ENCODE measurements at places on chromosomes 16 and 17. TPM values are rescaled to one million over a fixed set of nuclear protein-coding genes. Genes with fewer than 3 reads are reported as not detected.

GRCh38 chr16:84284154-84284722, 10.4 kb upstream of the WFDC1 start:
- DNase-seq: peak; percentile 54

GRCh38 chr16:12646490-12647274, 157.0 kb downstream of the CPPED1 start:
- no peak for DNase-seq

DNA sequence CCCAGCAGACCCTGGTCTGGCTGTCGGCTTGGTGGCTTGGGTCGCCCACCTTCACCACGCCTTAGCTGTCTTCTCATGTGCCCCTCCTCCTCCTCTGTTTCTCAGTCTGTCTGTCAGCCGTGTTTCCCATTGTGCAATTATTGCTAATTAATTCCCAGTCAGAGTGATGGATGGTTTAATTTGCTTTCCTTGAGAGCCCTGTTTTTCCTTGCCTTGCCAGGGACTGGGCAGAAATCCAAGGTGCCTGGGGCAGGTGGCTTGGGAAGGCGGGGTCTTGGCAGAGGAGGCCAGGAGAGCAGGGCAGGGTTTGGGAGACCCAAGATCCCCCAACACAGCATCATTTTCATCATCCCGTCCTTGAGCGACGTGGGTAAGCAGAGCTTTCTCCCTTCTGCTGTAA, 21.3 kb downstream of the NECAB2 start:
- no peak for DNase-seq

DNA sequence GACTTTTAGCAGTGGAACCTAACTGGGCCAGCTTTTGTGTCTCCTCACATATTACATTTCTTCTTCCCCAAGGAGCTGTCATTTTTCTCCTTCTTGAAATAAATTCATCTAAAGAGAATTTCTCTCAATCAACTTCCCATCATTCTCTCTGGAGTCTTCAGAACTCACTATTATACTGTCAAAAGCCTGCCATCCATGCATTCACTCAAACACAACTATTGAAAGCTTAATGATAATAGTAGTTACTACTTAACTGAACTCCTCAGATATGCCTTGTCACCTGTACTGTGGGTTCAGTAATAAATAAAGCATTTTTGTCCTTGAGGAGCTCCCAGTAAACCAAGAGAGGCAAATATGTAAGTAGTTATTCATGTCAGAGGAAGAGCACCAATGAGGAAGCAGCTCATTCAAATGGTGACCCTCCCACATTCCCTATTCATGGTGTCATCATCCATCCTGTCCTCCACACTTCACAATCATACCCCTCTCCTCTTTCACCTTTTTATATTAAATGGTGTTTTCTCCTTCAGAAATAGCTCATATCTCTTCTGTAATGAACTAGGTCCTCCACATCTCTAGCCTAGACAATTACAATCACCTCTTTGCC, 162.6 kb downstream of the CA10 start:
- DNase-seq: no peak

DNA sequence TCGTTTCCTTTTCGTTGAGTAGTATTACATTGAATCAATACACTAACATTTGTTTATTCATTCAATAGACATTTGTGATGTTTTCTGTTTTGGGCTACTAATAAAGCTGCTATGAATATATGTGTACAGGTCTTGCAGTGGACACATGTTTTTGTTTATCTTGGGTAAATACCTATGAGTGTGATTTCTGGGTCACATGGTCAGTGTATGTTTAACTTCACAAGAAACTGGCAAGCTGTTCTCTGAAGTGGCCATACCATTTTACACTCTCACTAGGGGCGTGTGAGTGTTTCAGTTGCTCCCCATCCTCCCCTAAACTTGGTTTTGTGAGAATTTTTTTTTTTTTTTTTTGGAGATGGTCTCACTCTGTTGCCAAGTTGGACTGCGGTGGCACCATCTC, 35.0 kb downstream of the PKD1L3 start:
- no peak for DNase-seq

- no peak for DNase-seq
Measured at GRCh38 chr16:86011532-86011931, 112.6 kb downstream of the IRF8 start.

GRCh38 chr17:74822335-74822938, 37.2 kb downstream of the GRIN2C start:
- DNase-seq: no peak

DNA sequence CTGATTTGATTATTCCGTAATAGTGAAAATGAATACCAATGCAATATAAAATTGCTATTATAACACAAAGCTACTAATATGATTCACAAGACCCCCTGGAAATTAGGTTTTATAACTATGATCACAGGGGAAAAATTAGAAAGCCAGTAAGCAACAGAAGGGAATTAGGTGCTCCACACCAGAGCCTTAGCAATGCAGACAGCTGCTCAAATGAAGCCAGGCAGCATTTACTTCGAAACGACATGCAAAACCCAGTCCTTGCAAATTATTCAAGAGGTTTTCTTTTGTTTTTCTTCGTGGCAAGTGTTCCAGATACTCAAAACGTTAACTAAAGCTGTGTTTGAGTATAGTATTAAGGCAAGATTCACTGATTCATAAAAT, 47.9 kb downstream of the TOX3 start:
- DNase-seq: no peak

DNA sequence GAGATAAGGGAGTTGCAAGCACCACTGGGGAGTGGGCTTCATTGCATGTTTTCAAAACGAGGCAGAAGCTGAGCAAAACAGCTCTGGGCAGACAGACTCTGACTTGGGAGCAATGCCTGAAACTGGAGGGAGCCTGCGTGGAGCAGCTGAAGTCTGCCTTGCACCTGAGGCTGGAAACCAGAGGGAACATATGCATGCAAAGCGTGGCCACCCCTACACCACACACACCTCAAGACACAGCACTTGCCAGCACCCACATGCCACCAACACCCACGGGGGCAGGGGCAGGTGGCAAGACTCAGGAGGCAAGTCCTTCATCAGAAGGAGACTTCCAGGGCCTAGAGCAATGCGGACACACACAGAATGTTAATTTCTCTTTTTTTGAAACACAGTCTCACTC, 45.8 kb downstream of the COTL1 start:
- DNase-seq: no peak

DNA sequence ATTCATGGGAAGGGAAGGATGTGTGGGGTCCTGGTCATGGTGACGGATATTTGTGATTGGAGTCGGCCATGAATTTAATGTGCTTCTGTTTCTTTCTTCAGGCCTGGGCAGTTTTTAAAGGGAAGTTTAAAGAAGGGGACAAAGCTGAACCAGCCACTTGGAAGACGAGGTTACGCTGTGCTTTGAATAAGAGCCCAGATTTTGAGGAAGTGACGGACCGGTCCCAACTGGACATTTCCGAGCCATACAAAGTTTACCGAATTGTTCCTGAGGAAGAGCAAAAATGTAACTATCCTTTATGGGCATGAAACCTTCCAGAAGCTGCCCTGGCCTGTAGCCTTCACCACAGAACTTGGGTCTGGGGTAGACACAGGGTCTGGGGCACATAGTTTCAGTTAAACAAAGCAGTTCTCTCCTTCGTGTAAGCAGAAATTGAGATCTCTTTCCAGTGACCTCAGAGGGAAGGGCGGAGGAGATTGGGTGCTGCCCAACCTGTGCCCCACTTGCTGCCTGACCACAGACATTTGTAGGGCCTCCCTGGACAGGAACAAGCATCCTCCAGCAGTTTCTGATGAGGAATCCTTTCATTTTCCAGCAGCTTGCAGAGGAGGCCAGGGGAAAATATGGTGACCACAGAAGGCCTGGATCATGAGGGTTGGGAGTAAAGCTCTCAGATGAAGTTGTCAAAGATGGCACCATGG, 10.1 kb downstream of the IRF8 start:
- DNase-seq: no peak

- DNase-seq: no peak
Measured at GRCh38 chr16:66026211-66026610, 340.3 kb upstream of the CDH5 start.

- no peak for DNase-seq
Measured at GRCh38 chr17:18356624-18357023, 6.7 kb downstream of the SHMT1 start.

GRCh38 chr16:10356870-10357842, 28.7 kb upstream of the ATF7IP2 start:
- DNase-seq: peak; percentile 53

- no peak for DNase-seq
Measured at GRCh38 chr17:77592106-77592865, 366.2 kb upstream of the TNRC6C start.

GRCh38 chr16:89369266-89369895, 121.0 kb downstream of the ANKRD11 start:
- no peak for DNase-seq

DNA sequence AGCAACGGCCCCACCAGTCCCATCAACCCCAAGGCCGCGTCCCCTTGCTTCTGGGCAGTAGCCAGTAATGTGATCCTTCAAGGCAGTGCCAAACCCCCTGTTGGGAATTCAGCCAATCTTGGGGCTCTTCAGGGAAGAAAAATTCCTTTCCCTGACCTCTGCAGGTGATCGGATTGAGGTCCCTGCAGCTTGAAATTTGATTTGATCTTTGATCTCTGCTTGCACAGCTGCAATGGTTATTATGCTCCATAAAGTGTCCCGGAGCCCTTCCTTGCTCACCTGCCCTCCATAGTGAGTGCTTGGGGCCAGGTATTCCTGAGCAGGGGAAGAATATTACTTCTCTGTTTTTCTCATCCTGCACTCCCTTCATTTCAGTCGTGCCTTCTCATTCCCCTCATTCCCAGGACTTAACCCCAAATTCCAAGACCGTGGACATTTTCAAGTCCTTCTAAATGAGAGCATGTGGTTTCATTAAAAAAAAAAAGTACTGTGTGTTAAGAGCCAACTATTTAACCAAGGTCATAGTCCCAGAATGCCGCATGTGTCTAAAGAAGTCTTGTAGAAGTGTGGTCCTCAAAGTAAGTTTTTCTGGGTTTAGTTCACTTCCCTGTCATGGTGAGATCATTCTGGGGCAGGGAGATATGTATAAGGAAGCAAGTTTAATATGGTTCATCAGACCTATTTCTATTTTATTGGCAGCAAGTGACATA, 56.3 kb downstream of the SOX9 start:
- peak; percentile 81 for DNase-seq

- DNase-seq: no peak
Measured at GRCh38 chr16:1045993-1046911, 26.3 kb upstream of the SSTR5 start.

DNA sequence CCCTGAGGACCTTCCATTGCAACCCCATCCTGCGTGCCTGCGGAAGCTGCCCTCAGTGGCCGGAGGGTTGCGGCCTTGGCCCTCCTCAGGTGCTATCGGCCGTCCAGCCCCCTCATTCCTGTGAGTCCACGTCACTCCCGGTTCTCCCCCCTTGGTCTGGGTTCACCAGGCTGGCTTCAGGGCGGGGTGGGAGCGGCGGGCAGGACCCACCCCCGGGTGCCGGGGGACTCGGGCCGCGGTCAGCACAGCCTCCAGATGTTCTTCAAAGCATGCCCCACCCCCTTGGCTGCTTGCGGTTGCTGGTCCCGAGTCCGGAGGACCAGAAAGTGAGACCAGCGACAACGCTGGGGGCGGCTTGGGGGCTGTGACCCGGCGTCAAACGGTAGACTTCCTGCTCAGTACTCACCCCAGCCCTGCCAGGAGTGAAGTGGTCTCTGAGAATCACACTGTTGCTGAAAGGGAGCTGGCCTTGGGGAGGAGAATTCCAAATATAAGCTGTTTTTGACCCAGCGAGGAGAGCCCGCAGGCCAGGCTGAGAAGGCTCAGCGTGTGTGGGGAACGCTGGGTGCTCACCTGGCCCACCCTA, 4.5 kb downstream of the ZNF469 start:
- no peak for DNase-seq

GRCh38 chr17:80981062-80981902, 10.4 kb upstream of the CHMP6 start:
- no peak for DNase-seq

- DNase-seq: no peak
Measured at GRCh38 chr17:39062846-39063680, 88.4 kb downstream of the PLXDC1 start.

DNA sequence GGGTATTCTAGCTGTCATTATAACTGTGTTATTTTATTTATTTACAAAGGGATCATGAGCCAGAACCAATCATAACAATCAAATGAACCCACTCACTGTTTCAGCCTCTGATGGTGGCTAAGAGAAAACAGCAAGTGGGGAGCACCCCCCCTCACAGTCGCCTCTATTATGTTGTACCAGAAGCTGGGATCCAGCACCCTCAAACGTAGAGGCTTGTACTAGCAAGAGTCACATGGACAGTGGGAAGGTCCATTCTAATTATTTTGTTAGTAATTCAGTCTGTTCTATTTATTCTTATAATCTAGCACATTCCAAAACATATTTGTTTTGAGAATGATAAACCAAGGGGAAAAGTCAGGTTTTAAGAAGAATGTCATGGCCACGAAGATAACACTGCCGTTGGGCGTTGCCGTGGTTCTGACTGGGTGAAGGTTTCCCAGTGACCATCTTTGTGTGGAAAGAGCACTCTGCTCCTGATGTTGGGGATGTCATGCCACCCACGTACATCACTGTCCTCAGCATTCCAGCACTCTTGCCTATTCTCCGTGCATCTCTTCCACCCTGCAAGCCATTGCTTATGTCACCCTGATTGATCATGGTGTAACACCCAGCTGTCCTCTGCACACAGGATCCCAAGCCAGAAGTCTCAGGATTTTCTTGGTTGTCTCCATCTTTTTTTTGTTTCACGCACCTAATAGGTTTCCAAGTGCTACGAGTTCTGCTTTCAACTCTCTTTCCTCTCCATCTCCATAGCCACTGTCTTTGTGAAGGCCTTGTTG, 205.8 kb downstream of the PRKCA start:
- DNase-seq: no peak

GRCh38 chr16:89700649-89701424, 668 bp downstream of the SPATA2L start:
- DNase-seq: peak; percentile 89

DNA sequence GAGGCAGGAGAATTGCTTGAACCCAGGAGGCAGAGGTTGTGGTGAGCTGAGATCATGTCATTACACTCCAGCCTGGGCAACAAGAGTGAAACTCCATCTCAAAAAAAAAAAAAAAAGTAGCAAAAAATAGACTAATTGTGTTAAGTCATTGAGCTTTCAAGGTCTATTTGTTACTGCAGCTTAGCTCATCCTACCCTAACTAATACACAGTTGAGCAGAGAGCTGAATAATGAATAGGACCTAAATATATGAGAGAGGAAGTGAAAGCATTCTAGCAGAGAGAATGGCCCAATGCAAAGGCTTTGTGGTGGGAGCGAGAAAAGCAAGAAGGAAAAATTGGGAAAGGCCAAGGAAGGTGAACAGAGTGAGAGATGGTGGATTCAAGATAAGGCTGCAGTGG, 128.3 kb downstream of the AXIN2 start:
- no peak for DNase-seq

GRCh38 chr16:17031484-17032268, 439.1 kb downstream of the XYLT1 start:
- DNase-seq: no peak

- no peak for DNase-seq
Measured at GRCh38 chr16:71929048-71929447, 33.7 kb downstream of the IST1 start.

GRCh38 chr16:1172651-1173050, 19.7 kb downstream of the CACNA1H start:
- no peak for DNase-seq

The OR1E2 gene
- not detected for polyA plus RNA-seq

The BEAN1 gene
- polyA plus RNA-seq: 1.5 TPM

The ACSM2A gene
- polyA plus RNA-seq: 0.30 TPM

The MPV17L gene
- polyA plus RNA-seq: 3.2 TPM

The HSD11B2 gene
- 5.8 TPM for polyA plus RNA-seq

The CCL4 gene
- 6.9 TPM for polyA plus RNA-seq

The TPSB2 gene
- 0.34 TPM for polyA plus RNA-seq

The ABCA5 gene
- polyA plus RNA-seq: 126 TPM

The ASB16 gene
- polyA plus RNA-seq: 2.5 TPM

The SMIM5 gene
- 19.6 TPM for polyA plus RNA-seq

The CCDC102A gene
- 5.6 TPM for polyA plus RNA-seq

The DUXB gene
- polyA plus RNA-seq: not detected

The TMEM88 gene
- polyA plus RNA-seq: 10.4 TPM

Data from large intestine (tissue), 12 donors.